ENCODE measurements at places on chromosomes 4 and X. TPM values are rescaled to one million over a fixed set of nuclear protein-coding genes. Genes with fewer than 3 reads are reported as not detected.

DIAPH2 gene
- total RNA-seq, result 4.9 TPM

CABS1 gene
- not detected for total RNA-seq

CDS1 gene
- total RNA-seq, result 0.48 TPM

PHOX2B gene
- not detected for total RNA-seq

PLXNB3 gene
- total RNA-seq, result 3.6 TPM

CT47A1 gene
- not detected for total RNA-seq

S100G gene
- total RNA-seq, result not detected
